ENCODE measurements at places on chromosomes 7 and 10. TPM values are rescaled to one million over a fixed set of nuclear protein-coding genes. Genes with fewer than 3 reads are reported as not detected.

- no peak for DNase-seq
Measured at GRCh38 chr7:1108264-1108920, 20.5 kb downstream of the GPER1 start.

- no peak for DNase-seq
Measured at GRCh38 chr10:14779001-14779651, 4.4 kb upstream of the FAM107B start.

DNA sequence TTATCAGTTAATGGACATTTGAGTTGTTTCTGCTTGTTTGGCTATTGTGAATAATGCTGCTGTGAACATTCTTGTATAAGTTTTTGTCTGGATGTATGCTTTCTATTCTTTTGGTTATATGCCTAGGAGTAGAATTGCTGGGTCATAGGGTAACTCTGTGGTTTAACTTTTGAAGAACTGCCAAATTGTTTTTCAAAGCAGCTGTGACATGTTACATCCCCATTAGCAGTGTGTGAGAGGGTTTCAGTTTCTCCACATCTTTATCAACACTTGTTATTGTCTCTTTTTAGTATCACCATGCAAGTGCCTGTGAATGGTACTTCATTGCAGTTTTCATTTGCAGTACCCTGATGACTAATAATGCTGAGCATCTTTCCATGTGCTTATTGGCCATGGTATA, 2.1 kb upstream of the NDUFB8 start:
- DNase-seq = no peak

GRCh38 chr10:31041011-31041410, 9.3 kb upstream of the ZNF438 start:
- no peak for DNase-seq

- DNase-seq = peak; percentile 35
Measured at GRCh38 chr10:101675115-101675514, 19.9 kb downstream of the FBXW4 start.

DNA sequence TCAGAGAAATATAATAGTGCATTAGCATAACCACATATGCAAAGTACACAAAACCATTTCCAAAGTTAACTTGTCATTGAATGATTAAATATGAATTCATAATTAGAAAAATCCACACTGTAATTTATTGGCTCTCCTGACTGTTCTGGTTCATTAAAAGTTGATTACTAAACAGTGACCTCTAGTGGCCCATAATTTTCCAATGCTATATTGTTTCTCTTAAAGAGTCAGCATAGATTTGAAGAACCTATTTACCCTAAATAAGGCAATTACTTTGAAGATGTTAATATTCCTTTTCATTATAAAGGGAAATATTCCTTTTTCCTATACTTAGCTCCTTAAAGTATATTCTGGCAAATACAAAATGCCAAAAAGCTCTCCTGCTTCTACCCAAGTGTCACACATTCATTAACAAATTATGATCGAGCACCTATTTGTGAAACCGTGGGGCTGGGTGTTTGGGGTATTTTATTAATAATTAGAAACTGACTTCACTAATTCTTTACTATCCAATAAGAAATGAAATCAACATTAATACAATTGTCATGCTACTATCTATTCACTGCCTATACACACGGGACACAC, 86.2 kb downstream of the HIBADH start:
- DNase-seq = no peak

DNA sequence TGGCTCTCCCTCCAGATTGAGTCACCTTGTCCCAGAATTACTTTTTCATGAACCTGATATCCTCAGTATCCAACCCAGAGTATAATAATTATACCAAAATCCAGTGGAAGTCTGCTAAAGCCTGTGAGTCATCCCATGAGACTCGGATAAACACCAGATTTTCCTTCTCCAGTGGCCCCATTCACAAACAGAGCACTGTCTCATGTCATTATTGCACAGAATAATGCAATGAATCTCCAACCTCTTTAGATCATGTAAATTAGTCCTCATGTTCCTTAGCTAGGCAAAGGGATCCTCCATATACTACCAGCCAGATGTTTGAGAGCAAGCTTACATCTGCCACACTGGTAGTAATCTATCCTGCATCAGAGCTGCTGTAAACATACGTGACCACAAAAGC, 89.0 kb downstream of the AMPH start:
- DNase-seq = no peak

Gene PON1
- total RNA-seq = not detected

Gene TEX47
- total RNA-seq = not detected

Gene FMC1
- 6.0 TPM for total RNA-seq

Data from body of pancreas (tissue), 4 donors.